ENCODE measurements at places on chromosomes 5 and 9. TPM values are rescaled to one million over a fixed set of nuclear protein-coding genes. Genes with fewer than 3 reads are reported as not detected.
A peak's percentile ranks its signal among the peaks of the same experiment; 100 is the strongest.

DNA sequence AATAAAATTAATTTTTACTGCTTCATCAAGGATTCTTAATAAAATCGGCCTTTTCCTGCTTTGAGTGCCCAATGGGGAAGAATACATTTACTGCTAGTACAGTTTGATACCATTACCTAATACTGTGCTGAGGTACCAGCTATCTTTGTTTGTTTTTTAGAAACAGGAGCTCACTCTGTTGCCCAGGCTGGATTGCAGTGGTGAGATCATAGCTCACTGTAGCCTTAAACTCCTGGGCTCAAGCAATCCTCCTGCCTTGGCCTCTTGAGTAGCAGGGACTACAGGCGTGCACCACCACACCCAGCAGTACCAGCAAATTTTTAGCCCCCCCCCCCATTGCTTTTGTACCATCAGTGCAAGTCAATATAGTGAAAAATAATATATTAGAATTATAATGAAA, 13.6 kb upstream of the ANKHD1 start:
- DNase-seq = no peak

GRCh38 chr5:174384509-174384947, 339.0 kb downstream of the NSG2 start:
- DNase-seq = peak; percentile 67

DNA sequence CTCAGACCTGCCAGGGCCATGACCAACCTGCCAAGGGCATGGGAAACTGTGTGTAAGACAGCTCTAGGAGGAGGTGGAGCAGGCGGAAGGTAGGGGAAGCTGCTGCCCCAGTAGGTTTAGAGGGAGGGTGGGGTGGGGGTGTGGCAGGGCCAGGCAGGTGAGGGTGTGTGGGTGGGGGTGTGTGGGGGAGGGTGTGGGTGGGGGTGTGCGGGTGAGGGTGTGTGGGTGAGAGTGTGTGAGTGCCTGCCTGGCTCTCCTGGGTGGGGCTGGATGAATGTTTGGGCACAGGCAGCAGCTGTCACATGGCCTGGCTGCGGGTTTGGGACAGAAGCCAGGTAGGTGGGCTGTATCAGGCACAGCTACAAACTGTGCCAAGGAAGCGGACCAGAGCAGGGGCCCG, 8.8 kb upstream of the N4BP3 start:
- peak; percentile 69 for DNase-seq

- DNase-seq = no peak
Measured at GRCh38 chr9:99405359-99405758, 183.3 kb downstream of the SEC61B start.

DNA sequence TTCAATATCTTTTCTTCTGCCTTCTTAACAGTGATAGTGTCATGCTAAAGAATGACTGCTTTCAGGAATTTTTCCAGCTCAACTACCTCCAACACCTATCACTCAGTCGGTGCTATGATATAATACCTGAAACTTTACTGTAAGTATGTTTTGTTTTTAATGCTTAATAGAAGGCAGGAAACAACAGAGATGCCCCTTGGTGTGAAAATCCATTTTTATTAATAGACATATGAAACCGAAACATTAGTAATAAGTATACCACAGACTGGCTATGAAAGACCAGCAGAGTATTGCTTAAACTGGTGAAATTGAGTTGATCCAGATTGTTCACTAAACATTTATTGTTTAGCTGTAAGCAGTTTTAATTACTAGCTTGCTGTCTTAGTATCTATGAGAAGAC, 25.2 kb downstream of the SKP2 start:
- no peak for DNase-seq

The POC5 gene
- total RNA-seq = 10.7 TPM

- no peak for DNase-seq
Measured at GRCh38 chr5:90128551-90128950, 281.0 kb downstream of the CETN3 start.

DNA sequence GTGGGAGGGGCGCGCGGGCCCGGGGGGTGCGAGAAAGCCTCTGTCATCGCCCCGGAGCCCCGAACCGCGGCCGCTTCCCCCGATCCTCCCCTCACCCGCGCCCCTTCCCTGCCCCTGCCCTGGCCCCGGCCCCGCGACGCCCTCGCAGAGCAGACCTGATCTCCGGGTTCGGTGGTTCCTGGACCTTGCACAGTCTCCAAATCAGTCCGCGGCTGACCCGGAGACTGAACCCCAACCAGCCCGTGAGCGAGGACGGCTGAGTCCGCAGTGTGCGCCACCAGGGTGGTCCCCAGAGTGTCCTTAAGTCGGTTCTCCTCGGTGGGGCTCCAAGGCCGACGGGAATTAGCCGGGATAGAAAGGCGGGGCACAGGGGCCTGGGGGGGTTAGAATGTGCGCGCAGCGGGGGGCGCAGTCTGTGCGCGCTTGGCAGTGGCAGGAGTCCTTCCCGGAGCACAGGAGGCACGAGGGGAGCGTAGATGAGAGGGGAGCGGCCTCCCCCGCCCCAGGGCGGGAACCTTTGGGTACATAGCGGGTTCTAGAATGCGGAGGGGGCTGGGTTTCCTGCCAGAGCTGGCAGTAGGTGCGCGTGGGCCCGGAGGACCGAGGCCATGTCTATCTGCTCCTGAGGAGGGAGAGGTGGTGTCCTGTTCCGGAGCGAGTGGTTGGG, 779 bp downstream of the PKN3 start:
- peak; percentile 40 for DNase-seq

GRCh38 chr9:4686112-4686511, 6.7 kb downstream of the CDC37L1 start:
- DNase-seq = no peak

DNA sequence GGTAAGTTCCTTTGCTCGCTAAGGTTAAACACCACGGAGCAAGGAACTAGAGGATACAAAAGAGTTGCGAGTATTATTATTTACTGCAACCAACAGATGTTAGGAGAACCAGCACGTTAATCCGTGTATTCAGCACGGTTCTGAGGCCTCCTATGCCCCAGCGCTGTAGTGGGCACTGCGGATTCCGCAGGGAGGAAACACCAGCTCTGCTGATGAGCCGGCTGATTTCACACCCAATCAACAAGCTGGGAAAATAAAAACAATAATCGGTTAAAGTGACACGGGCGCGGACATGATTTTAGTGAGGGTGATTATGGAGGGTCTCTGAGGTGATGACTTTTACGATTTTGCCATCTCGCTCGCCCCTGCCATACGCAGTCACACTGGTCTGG, 702 bp upstream of the PRELID2 start:
- DNase-seq = no peak

DNA sequence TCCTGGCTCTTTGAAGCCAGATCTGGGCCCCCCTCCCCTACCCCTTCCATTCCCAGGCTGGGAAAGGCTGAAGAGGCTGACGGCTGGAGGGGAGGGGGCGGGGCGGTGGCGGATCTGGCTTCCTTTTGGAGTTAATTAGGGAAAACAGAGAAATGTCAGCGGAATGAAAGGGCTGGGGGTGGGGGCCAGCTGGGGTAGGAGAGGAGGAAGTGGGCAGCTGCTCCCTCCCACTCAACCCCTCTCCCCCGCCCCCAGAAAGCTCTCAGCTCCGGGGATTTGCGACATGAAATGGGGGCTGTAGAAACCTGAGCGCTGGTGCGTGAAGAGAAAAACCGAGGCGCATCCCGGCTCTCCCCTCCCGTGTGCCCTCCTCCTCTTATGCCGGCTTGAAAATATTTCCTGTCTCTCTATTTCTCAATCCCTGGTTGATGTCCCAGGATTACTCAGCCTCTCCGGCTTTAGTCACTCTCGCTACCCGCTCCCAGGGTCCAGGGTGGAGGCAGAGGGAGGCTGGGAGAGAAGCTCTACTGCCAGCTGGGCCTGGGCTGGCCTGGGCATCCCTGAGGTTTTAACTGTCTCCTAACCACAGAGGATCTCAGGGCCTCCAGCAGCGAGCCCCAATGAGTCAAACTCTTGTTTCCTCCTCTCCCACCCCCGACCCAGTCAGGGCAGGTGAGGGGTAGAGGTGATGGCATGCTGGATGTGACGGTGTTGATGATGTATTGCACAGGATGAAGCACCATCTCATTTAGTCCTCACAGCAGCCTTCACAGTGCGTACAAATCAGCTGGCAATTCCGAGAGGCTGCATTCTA, 20.1 kb downstream of the PCDHGC5 start:
- peak; percentile 87 for DNase-seq

- DNase-seq = no peak
Measured at GRCh38 chr5:126723643-126724042, 53.3 kb upstream of the LMNB1 start.

GRCh38 chr5:95931079-95931833, 30.4 kb downstream of the ELL2 start:
- no peak for DNase-seq

The LTC4S gene
- not detected for total RNA-seq

The CHMP5 gene
- total RNA-seq = 69.5 TPM

DNA sequence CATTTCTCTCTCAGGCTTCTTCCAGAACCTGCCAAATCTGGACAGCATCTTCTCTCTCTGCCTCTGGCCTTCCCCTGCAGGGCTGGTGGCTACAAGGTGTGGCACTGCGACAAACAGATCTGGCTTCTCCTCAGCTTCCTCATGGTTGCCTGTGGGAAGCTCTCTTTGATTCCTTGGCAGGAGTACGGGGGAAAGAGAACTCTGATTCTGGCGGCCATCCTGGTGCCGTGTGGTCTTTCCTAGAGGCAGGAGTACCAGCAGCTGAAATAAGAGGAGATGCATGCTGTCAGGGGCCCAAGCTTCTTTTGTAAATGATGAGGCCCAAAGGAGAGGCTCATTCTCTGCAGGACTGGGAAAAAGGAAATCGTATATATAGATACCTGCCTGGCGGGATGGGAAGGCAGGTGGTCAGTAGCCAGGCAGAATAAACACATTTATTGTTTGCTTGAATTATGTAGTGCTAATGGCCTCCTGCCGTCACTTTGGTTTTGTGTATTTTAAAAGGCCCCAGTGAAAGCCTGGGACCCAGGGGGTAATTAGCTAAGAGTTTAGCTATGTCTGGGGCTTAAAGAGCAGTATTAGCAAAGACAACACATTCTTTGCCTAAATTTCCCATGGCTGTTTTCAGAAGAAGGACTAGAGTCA, at the start of gene CER1:
TSS of gene CER1 (minus strand) at position 343 of the 645 bp plus-strand sequence. CDS start at position 282, 61 bp downstream.
- peak; percentile 24 for DNase-seq

DNA sequence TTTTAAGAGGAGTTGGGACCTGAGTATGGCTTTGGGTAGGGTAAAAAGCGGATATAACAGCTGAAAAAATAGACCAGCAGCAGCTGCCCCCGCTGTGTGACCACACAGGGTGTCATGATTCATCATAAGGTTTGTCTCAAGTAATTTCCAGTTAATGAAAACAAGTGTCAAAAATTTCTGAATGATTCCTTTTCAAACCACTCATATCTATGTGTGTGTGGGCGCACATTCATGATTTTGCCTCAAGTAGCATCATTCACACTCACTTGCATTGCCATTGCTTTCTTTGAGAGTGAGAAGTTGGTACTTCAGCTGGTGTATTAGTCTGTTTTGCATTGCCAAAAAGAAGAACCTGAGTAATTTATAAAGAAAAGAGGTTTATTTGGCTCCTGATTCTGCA, 12.1 kb upstream of the TNFAIP8 start:
- DNase-seq = no peak

DNA sequence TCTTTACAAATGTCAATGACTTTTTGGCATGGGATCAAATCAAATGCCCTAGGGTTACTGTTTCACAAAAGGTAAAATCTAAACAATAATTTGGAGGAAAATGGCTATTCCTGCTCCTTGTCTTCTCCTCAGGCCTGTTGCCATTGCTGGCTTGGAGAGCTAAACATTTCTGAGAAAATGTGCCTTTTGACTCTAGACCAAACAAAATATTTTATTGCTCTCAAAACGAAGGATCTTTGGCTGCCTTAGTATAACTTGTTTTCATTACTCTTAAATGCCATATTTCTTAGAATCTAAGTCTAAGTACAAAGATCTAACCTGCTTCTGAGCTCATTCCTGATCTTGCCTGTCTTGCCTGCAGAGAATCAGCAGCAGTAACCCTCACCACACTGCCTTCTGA, 116.6 kb downstream of the MUSK start:
- peak; percentile 45 for DNase-seq

- DNase-seq = no peak
Measured at GRCh38 chr9:16058131-16058549, 505.3 kb downstream of the CCDC171 start.

The ISL1 gene
- 0.41 TPM for total RNA-seq

The GABRG2 gene
- not detected for total RNA-seq

DNA sequence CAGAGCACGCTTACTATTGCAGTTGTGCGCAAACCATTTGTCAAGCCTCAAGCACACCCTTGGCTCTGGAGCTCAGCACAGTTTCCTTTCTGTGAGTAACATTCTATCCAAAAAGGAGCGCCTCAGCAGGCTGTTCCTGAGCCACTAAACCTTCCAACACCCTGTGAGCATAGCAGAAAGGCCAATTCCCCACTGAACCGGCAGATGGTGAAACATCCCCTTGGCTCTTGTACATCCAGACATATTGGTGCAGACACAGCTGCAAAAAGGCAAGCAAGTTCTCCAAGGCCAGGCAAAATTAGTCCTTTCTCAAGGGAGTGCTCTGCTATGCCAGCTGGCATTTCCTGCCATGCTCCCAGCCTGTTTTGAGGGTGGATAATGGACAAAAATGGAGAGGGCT, 44.1 kb upstream of the CEMIP2 start:
- DNase-seq = peak; percentile 87

The AIF1L gene
- total RNA-seq = 19.1 TPM

DNA sequence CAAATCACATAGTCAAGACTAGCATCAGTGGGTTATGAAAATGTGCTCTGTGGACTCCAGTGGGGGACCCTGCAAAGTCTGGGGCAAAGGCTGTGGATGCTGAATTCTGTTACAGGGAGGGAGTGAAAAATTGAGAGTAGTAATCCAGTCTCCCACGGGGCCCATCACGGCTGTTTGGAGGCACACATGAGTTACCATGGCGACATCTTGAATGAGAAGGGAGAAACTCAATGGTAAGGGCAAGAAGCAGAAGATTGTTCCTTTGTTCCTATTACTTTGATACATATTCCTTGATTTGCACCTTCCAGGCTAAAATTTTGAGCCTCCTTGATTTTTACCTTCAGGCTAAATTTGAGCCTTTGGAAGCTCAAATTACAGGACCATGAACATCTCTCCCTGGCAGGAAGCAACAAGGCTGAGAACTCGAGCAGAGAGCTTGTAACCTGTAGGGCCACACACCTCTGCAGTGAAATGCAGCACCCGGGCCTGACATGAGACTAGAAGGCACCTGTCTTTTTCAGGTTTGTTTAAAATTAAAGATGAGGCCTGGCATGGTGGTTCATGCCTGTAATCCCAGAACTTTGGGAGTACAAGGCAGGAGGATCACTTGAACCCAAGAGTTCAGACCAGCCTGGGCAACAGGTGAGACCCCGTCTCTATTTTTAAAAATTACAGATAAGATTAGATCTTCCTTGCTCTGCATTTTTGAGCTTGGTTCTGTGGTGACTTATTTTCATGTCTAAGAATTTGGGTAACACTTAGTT, 31.0 kb upstream of the ZFR start:
- peak; percentile 32 for DNase-seq

- no peak for DNase-seq
Measured at GRCh38 chr5:126812199-126812570, 35.2 kb downstream of the LMNB1 start.

The PDE6A gene
- 0.31 TPM for total RNA-seq

- no peak for DNase-seq
Measured at GRCh38 chr5:179375236-179375685, 30.0 kb upstream of the ADAMTS2 start.

- DNase-seq = no peak
Measured at GRCh38 chr9:86337469-86338108, 16.6 kb downstream of the TUT7 start.

Measured in tongue (tissue), 3 donors.